OCI-LY7 (cell line): ENCODE measurements at places on chromosomes 6 and 20. TPM values are rescaled to one million over a fixed set of nuclear protein-coding genes. Genes with fewer than 3 reads are reported as not detected.

OVOL2 gene
- not detected in 2 replicates for total RNA-seq

CST2 gene
- not detected in 2 replicates for total RNA-seq

GABRR1 gene
- total RNA-seq: not detected in 2 replicates

PRPH2 gene
- total RNA-seq: not detected in 2 replicates

C6orf15 gene
- not detected in 2 replicates for total RNA-seq

SNAI1 gene
- total RNA-seq: 1.6 and 1.8 TPM in 2 replicates

CDS2 gene
- 42.8 and 46.1 TPM in 2 replicates for total RNA-seq

GRCh38 chr6:118714756-118715155, 63.4 kb upstream of the CEP85L start:
- DNase-seq: no peak

DNA sequence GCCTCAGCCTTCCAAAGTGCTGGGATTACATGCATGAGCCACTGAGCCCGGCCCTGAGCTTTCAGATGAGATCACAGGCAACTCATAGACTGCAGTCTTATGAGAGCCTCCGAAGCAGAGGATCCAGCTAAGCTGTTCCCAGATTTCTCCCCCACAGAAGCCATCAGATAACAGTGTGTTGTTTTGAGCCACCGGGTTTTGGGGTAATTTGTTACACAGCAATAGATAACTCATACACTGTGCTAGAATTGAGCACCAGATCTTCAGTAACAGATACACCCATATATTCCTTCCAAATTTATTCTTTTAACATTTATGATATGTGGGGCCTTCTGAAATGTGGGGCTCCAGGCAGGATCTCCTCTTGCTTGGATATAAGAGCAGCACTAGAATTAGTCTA, 19.0 kb upstream of the ZBTB22 start:
- no peak for DNase-seq

DNA sequence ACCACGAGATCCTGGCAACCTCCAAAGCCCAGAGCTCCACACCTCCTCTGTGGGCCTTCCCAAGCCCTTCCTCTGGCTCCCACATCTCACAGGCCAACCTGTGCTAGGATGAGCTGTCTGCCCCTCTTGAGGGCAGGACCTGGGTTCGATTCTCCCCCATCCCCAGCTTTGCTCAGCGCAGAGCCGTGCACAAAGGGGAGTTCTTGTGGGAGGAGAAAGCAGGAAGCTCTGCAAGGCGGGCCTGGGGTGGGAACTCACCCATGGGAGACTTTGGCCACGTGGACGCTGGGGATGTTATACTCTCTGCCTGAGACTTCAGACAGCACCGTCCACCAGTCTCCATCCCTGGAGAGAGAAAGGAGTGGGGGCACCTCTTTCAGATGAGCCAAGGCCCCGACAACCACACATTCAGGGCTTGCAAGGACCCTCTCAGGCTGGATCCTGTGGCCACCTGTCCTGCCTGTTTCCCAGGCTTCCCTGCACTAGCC, 12.7 kb downstream of the SLA2 start:
- DNase-seq: no peak

DNA sequence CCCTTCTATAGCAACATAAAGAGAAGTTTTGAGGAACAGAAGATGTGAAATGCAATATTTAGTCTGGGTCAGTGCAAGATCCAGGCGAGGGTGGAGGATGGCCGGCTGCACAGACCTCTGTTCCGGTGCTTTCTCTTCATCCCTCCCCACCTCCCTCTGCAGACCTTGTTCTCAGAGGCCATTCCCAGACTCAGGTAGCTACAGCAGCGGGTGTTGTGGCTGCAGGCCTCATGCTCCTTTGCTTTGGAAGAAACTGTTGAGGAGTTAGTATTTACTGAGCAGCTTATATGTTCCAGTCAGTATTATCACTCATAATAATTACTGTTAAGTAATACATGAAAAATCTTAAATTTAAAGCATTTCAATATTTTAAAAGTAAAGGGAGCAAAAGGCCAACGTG, 1.7 kb downstream of the BTN3A3 start:
- DNase-seq: no peak

GRCh38 chr20:4844325-4844724, 122.6 kb downstream of the PRND start:
- no peak for DNase-seq

DNA sequence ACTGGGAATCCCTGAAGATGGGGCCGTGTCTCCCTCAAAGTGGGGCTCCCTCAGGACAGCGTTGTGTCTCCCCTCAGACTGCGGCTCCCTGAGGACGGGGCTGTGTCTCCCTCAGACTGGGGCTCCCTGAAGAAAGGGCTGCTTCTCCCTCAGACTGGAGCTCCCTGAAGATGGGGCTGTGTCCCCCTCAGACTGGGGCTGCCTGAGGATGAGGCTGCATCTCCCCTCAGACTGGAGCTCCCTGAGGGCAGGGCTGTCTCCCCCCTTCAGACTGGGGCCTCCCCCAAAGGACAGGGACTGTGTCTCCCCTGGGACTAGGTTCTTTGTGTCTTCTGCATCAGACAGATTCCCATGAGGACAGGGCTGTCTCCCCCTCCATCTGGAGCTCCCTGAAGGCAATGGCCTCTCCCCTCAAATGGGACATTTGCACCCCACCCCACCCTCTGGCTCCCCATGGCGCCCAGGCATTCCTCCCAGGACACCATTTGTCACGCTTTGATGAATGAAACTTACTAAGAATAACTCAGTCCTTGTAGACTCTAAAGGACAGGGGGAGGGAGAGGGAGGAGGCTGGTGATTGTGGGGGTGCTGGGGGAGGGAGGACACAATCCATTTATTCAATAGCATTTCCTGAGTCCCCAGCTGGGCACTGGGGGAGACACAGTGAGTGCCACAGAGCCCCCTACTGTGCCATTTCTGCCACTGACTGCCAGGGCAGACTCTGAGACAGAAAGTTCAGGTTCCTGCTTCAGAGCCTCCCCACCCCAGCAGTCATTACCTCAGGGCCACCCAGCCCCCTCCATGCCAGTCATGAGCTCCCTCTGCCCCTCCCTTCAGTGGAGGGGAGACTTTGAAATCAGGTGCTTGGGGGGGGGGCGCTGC, 122.4 kb downstream of the MRPL14 start:
- peak; percentile 35 for DNase-seq

- peak; percentile 70 for DNase-seq
Observed at GRCh38 chr6:4017834-4018170, 61.1 kb downstream of the FAM217A start.

- no peak for DNase-seq
Observed at GRCh38 chr6:146886587-146887446, 288.0 kb downstream of the ADGB start.

DNA sequence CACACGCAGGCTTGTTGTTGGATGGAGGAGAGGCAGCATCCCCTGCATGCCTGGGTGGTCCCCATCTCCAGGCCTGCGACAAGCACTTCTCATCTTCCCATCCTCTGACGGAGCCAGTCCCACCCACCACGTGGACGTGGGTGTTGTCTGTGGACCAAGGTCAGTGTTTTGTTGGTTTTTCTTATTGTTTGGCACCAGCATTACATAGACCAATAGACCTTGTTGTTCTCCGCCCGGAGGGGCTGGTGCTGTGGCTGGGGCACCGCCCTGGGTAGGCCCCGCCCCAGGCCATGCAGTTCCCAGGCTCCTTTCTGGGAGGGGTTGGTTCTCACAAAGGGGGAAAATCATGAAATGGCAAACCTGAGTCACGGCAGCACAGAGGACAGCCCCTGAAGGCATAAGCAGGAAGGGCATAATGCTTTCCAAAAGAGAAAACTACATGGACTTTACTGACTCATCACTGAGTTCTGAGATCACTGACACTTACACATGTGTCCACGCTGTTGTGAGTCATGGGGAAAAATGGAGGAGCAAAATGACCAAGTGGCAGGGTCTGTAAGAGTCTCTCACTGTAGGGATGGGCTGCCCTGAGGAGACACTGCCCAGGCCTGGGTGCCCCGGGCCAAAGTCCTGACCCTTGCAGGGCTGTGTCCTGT, 90.8 kb downstream of the THBS2 start:
- DNase-seq: no peak

- DNase-seq: peak; percentile 73
Observed at GRCh38 chr20:16761305-16761829, 13.2 kb downstream of the OTOR start.

DNA sequence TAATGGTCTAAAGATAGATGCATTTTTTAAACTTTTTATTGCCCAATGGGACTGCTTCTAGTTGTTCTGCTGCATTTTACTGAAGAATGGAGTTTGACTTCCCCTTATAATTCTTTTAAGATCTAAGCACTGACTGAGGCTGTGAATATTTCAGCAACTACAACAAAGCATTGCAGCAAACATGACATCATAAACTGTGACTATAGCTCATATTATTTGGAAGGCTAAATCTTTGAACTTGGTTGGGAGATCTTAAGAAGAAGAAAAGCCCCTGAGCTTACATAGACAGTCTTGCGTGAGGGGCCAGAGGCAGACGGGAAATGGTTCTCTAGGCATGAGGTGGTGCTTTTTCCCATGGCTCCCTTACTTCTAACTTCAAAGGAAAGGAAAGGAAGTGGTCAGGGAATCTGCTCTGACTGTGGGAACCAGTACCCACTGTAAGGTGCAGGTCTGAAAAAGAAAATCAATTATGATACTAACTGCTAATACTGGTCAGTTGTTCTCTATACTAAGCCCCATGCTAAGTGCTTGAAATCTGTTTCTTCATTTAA, 14.8 kb downstream of the HEY2 start:
- no peak for DNase-seq

- DNase-seq: no peak
Observed at GRCh38 chr6:18415671-18416340, 28.7 kb downstream of the RNF144B start.

GRCh38 chr6:169930799-169931198, 179.4 kb downstream of the ERMARD start:
- DNase-seq: no peak

DNA sequence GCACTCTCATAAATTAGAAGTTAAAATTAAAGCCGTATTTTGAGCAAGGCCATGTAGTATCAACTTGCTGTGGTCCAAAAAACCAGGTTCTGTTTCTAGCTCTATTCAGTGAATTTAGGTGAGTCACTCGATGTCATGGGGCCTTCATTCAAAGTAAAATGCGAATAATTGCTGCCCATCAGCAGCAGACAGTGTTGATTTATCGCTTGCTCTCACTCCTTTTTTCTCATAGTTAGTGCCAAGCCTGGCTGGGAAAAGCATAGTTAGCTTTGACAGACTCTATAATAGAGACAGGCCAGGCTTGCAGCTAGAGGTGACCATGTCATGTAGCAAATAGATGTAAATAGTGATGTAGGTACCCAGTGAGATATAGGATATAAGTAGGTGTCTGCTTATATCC, 136.0 kb downstream of the EDN1 start:
- no peak for DNase-seq

DNA sequence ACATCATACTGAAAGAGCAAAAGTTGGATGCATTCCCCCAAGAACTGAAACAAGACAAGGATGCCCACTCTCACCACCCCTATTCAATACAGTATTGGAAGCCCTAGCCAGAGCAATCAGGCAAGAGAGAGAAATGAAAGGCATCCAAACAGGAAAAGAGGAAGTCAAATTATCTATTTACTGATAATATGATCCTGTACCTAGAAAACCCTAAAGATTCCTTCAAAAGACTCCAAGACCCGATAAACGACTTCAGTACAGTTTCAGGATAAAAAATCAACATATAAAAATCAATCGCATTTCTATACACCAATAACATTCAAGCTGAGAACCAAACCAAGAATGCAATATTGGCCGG, 14.5 kb downstream of the CDK19 start:
- DNase-seq: no peak

DNA sequence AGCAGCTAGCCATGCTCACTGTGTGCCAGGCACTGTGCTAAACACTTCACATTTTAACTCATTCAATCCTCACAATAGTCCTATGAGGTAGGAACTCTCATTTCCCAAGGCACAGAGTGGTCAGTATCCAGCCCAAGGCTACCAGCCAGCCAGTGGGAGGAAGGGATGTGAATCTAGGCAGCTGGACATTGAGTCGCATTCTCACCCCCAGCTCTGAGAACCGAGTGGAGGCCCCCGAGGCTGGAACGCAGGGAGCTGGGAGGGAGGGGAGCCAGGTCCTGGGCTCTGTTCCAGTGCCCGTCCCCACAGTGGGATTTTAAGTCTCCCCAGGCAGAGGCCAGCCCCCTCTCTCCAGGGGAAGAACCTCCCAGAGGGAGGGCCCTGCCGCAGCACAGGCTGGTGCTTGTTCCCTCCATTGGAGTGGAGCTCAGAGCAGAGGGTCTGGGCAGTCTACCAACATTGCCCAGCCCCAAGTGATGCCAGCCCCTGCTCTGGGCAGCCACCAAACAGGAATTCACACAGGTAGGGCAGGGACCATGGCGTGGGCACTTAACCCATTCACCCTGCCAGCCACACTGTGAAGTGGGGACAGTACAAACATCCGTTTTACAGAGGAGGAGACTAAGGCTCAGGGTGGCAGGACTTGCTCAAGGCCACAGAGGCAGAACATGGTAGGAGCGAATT, 131.3 kb downstream of the CEBPB start:
- no peak for DNase-seq

DNA sequence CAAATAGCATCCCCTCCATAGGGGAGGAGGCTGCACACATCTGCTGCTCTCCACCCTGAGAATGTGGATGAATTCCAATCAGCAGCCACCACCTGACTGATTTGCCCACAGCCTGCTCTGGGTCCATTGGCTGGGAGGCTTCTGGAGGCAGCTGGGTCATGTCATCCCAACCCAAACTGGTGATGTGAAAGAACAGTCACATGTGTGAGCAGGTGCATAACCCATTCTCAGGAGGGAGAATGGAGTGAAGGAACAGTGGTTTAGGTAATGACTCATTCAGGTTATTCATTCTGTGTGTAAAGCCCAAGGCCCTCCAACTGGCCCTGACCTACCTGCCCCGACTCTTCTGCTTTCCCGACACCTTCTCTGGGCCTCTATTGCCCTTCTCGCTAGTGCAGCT, 90.9 kb upstream of the GCM1 start:
- DNase-seq: no peak

- no peak for DNase-seq
Observed at GRCh38 chr6:113432521-113433334, 424.4 kb upstream of the MARCKS start.

GRCh38 chr6:41568202-41568584, 22.0 kb downstream of the FOXP4 start:
- DNase-seq: no peak

DNA sequence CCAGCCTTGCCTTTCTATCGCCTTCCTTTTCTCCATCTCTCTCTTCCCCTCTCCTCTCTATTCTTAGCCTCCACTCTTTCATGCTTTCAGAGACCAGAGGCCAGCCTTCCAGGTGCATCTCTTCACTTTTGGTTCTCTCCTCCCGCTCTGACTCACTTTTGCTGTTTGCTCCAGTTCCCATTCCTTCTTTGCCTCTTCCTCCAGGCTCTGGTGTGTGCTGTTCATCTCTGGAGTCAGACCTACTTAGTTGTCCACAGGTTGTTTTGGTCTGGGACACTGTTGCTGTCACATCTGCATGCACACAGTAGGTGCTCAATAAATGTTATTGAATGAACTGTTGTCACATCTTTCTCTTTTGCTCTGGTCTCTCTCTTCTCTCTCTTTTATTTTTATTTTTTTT, 1.6 kb upstream of the CDH22 start:
- DNase-seq: no peak

DNA sequence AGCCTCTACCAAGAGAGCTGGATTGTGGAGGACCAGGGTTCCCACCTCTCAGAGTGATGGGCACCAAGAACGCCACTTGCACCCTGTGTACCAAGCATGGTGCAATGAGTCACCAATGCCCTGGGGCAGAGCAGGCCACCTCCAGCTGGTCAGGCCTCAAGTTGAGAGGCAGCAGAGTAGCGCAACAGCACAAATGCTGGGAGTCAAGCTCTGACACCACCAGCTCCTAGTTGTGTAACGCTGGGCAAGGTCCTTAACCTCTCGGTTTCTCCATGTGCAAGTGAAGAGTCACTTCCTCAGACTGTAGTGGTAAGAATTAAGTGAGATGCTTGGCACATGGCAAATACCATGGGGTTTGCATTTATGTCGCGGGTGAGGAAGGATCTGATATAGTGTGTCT, 25.6 kb downstream of the GFOD1 start:
- no peak for DNase-seq
